ENCODE measurements at places on chromosomes 13 and 19.

DNA sequence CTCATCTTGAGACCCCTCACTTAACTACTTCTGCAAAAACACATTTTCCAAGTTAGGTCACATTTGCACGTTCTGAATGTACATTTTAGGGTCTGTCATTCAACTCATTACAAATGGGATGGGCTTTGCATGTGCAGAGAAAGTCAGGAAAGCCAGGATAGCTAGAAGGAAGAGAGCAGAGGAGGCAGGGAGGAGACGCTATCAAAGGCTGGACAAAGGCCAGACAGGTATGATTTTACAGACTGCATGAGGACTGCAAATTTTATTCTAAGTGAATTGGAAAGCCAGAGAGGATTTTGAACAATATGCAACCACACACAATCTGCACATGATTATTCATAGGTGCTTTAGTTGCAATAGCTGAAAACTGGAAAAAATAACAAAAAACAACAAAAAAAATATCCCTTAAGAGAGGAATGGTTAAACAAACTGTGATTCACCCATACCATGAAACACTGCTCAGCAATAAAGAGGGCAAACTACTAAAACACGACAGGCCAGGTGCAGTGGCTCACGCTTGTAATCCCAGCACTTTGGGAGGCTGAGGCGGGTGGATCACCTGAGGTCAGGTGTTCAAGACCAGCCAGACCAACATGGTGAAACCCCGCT, 21.1 kb downstream of the SYDE1 start:
- DNase-seq = no peak

DNA sequence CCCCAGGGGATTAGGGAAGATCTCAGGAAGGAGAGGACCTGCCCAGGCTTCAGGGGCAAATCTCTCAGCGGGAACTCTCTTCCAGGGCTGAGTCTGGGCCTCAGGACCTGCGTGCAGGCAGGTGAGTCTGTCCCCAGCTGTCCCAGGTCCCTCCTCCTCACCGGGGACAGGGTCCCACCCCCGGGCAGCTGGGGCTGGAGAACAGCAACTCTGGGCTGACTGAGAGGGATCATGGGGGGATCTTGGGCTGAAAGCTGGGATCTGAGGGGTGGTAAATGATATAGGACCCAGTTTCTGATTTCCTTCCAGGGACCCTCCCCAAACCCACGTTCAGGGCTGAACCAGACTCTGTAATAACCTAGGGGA, 14.3 kb downstream of the LILRA1 start:
- DNase-seq = no peak

GRCh38 chr13:74662905-74663304, 528.7 kb upstream of the KLF12 start:
- DNase-seq = peak; percentile 76

DNA sequence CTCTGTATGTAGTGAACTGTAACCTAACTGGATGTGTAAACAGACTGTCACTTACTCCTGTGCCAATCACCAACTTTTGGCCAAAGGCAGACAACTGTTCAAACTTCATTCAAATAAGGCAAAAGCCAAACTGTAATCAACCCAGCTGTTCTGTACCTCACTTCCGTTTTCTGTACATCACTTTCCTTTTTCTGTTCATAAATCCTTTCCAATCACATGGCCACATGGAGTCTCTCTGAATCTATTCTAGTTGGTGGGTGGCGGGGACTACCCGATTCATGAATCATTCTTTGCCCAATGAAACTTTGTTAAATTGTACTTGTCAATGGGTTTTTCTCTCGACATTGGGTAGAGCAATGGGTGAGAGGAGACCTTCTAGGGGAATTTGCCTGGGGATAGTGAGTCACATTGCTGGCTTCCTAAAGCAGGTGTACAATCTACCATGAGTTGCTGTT, 178.3 kb upstream of the RFC3 start:
- no peak for DNase-seq

DNA sequence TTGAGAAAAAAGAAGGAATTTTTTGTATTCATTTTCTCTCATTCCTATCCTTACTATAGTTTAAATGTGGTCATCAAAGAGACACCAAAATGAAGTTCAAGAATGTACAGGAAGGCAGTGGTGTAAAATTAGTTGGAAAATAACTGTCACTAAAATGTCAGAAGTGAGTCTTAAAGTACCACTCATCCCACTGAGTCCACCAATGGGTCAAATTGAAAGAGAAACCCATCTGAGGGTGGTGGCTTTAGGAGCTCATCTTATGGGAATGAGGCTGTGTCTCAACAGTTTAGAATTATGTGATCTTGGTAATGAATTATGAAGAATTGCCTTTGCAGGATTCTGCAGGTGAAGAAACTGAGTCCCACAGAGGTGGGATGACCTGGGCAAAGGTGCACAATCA, 403.5 kb downstream of the FGF9 start:
- no peak for DNase-seq

GRCh38 chr13:53848366-53848961, 819.9 kb downstream of the OLFM4 start:
- DNase-seq = peak; percentile 78
